ENCODE measurements at places on chromosomes 7 and 10.

DNA sequence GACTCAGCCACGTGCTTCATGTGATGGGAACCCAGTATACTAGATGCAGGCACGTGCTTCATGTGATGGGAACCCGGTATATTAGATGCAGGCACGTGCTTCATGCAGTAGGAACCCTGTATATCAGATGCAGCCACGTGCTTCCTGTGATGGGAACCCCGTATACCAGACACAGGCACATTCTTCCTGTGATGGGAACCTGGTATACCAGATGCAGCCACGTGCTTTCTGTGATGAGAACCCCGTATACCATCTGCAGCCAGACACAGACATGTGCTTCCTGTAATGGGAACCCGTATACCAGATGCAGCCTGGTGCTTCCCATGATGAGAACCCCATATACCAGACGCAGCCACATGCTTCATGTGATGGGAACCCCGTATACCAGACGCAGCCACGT lies 44.0 kb downstream of the MGMT start:
- no peak for DNase-seq

DNA sequence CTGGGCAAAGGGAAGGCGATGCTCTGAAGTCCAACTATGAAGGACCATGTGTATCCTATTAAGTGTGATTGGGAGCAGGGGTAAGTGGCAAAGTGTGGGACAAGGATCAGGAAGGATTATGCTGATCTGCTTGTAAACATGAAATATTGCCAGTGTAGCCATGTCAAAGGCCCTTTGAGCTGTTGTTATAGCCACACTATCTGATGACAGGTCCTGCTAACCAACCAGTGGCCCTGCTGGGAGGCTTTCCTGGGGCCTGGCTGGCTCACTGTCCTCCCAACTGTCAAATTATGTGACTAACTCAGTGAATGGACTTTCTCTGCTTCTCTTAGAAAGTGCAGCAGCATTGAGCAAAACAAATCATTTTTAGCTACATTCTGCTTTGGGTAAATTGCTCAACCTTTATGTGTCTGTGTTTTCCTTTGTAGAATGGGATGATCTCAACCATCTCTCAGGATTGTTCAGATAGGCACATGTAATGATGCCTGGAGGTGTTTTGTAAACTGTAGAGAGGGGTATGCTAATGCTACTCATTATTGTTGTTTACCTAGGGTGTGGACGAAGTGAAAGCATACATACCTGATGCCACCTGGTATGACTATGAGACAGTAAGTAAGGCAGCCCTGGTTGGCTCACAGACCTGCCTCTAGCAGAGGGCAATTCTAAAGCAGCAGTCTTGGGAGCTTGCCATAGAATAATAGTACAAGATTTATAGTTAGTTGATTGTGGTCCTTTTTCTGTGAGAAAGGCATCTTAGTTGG lies 47.4 kb downstream of the MGAM2 start:
- DNase-seq = no peak

- no peak for DNase-seq
Measured at GRCh38 chr7:14095233-14095950, 105.9 kb upstream of the ETV1 start.

DNA sequence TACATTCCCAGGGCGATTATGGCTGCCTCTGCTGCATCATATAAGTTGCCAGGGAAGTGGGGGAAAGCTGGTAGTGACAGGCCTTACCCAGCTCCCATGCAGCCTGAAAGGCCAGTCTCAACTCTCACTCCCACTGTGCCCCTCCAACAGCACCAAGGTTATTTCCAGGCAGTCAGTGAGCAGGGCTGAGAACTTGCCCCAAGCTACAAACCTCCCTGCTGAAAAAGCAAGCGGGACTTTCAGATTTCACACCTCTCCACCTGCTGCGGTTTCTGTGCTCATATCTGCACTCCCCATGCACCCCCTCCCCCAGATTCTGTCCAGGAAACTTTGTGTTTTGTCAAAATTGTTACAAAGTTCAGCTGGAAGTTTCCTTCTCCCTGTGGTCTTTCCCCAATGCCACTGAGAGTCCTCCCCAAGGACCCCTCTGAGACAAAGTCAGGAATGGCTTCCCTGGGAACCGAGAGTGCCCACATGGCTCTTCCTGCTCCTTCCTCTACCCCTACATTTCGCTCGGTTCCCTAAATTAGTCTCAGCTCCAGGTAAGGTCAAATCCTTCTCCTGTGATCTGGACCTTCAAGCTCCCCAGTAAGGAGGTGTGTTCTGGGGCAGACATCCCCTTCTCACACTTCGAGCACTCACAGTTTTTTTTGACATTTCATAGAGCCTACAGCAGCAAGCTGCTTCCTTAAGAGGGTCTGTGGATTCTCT lies 25.3 kb upstream of the WNT2 start:
- DNase-seq = no peak

- no peak for DNase-seq
Measured at GRCh38 chr10:113235508-113235907, 285.5 kb downstream of the TCF7L2 start.

GRCh38 chr10:93894516-93895378 lies 969 bp downstream of the SLC35G1 start:
- no peak for DNase-seq

DNA sequence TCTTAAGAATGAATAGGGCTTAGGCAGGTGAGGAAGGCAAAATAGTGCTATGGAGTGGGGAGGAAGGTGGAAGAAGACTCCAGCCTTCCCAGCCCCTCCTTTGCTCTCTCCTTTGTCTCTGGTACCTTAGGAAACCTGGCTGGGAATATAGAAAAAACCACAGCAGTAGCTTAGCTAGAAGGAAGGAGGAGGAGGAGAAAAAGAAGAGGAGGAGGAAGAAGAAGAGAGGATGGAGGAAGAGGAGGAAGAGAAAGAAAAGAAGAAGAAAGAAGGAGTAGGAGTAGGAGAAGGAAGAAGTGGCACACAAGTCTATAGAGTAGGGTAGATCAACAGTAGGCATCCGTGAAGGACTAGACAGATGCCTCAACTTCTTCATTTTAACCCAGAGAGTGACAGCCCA lies 36.5 kb upstream of the FAM180A start:
- no peak for DNase-seq

GRCh38 chr10:65320236-65321026 lies 1605.4 kb upstream of the LRRTM3 start:
- no peak for DNase-seq

DNA sequence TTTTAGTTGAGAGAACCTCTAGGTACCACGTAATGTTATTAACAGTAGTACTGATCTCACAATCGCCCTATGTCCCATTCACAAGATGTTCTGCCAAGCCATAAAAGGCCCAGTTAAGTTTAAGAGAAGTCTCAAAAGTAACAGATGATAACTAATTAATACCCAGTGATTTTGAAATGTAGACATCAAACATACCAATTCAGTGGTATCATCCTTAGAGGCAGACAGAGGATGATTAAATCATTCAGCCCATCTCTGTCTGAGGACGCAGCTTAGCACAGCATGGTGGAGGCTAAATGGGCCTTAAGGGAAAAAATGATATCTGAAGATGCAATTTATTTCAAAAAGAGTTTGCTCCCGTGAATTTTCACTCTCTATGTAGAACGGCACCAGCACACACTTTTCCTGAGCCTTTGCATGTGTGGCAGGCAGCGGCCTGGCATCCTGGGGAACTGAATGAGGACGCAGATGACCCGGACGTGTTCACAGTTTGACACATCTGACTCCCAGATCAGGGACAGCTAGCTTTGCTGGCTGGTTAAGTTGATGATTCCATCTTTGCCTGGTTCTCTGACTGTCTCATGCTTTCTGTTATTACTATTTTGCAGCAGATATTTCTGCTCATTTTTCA lies 13.4 kb downstream of the EGFR start:
- no peak for DNase-seq

- no peak for DNase-seq
Measured at GRCh38 chr7:94656925-94657731, 1.2 kb upstream of the SGCE start.

GRCh38 chr7:29860186-29860585 lies 53.9 kb downstream of the WIPF3 start:
- no peak for DNase-seq

GRCh38 chr10:132915411-132915810 lies 27.0 kb downstream of the CFAP46 start:
- DNase-seq = no peak

GRCh38 chr7:55517191-55517633 lies 55.1 kb downstream of the VOPP1 start:
- no peak for DNase-seq

GRCh38 chr7:50865450-50865849 lies 82.8 kb upstream of the GRB10 start:
- no peak for DNase-seq

- no peak for DNase-seq
Measured at GRCh38 chr7:98000356-98000755, 10.4 kb upstream of the OCM2 start.

DNA sequence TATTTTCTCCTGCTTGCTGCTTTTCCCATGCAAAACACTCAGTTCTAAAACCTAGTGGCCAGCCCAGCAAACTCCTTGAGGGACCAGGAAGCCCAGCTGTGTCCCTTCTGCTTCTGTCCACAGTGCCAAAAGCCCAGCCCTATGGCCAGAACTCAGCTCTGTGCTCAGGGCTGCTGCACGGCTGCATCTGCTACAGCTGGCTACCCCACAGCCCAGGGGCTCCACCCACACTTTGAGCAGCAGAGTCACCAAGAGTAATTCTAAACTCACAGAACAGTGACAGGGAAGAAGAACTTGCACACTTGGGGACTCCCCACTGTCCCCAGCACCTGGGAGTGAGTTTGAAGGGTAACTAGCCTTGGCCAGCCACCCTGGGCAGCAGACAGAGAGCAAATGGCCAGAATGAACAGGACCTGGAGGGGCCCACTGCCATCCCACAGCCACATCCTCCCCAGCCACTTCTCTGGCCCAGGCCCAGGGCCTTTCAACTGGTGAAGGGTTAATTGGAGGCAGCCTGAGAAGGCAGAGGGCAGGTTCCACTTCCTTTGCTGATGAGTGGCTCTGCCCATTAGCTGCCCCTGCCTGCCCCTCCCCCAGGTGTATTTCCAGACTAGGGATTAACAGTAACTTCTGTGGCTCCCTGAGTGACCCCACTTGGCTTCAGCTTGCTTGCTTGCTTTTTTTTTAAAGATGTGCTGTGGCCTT lies 28.1 kb upstream of the TRIM8 start:
- DNase-seq = no peak

All from mesothelial cell of epicardium (in vitro differentiated cells).